ENCODE measurements at places on chromosomes 12 and 14.

DNA sequence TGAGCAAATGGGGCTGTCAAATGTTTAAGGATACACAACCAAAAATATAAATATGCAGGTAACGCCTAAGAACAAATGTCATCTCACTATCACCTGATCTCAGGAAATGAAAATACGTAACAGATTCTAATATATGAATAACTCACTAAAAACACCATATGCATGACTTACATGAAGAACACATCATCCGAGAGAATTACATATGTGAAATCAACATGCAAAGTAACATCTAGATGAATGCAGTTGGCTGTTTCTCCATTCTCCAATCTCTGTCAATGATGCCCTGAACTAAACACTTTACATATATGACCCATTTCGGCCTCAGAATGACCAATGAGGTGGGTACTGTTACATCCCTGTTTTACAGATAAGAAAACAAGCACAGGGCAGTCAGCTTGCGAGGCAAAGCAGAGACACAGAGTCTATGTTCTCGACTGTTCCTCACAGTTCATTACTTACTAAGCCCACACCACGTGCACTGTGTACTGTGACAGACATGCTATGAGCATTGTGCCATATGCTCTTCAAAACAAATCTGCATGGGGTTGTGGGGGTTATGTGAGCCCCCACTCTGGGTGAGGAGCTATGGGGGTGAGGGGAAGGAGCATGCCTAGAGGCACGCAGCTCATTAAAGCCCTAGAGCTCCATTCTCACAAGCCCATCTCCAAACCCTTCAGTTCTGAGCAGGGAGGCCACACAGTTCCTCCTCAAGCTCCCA is 42.6 kb downstream of the ZFYVE21 start:
- DNase-seq, result no peak

- DNase-seq, result no peak
Observed at GRCh38 chr14:24665440-24665991, 31.5 kb upstream of the GZMB start.

DNA sequence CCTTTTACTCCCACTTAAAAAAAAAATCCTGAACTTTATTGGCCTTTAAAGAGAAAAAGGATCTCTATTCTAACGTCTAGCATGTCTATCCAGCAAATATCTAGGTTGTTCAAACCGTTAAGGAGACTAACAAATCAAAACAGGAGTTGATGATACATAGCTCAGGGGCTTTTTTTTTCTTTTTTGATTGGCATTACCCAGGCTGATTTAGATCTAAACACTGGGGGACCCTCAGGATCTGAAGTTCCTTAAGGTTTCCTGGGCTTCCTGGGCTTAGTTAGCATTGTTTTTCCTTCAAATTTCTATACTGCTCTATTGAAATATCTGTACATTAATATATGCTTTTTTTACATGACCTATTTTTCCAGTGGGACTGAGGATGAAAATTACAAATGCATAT is 42.3 kb downstream of the EFCAB11 start:
- DNase-seq, result no peak

DNA sequence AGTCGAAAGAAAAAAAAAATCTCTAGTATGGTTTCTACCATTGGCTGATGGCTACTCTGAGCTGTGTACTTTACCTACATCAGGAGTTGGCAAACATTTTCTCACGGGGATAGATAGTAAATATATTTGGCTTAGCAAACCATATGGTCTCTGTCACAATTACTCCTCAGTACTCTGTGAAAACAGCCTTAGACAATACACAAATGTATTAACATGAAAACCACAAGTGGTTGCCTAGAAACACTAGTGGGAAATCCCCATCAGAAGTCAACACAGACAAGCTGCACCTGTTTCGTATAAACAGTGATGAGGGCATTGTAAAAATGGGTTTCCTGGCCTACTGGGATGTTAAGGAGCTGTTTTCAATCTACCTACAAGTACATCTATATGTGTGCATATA is 84.6 kb upstream of the NAV3 start:
- no peak for DNase-seq

DNA sequence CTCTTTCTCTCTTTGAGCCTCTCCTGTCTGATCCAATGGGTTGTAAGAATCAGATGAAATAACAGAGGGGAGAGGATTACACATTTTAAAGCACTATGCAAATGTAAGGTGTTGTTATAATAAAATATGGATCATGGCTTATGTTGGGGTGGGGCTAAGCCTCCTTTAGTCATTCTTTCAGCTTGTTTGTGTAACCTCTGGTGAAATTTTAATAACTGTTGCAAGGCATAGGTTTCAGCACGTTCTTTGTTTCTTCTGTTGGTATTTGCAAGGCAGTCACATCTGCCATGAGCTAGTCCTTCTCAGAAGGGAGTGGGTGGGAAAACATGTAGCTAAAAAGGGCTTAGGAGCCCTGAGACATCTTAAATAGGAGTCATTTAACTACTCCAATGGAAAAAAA is 74.8 kb upstream of the FRMD6 start:
- DNase-seq, result no peak

DNA sequence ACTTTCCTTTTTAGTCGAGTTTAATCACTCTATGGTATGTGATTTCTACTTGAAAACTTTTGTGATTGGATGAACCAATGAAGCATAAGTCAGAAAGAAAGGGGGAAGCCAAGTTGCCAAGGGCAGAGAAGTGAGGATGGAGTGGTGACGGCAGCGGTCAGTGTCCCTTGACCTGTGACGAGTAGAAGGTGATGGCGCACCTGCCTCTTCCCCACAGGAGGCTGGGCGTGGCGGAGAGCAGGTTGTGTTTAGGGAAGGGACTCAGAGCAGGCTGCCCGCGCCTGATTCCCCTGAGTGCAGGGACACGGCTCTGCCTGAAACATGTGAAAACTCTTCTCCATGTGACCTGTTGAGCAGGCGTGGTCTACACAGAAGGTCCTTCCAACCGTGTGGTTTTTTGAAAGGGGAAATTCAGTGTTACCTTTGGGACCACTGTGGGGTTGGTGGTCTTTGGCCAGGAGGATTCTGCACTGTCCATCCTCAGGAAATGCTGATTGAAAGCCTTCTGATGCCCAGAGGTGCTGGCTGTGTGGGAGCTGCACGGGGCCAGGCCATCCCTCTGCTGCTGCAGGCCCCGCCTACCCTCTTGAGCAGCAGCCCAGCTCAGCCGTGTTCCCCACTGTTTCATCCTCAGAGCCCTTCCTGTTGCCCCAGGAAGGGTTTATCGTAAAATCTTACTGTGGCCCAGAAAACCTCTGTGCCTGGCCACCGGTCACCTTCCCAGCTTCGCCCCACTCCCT is 23.5 kb upstream of the AMN start:
- no peak for DNase-seq

- no peak for DNase-seq
Observed at GRCh38 chr12:12393171-12393570, 36.3 kb downstream of the BORCS5 start.

DNA sequence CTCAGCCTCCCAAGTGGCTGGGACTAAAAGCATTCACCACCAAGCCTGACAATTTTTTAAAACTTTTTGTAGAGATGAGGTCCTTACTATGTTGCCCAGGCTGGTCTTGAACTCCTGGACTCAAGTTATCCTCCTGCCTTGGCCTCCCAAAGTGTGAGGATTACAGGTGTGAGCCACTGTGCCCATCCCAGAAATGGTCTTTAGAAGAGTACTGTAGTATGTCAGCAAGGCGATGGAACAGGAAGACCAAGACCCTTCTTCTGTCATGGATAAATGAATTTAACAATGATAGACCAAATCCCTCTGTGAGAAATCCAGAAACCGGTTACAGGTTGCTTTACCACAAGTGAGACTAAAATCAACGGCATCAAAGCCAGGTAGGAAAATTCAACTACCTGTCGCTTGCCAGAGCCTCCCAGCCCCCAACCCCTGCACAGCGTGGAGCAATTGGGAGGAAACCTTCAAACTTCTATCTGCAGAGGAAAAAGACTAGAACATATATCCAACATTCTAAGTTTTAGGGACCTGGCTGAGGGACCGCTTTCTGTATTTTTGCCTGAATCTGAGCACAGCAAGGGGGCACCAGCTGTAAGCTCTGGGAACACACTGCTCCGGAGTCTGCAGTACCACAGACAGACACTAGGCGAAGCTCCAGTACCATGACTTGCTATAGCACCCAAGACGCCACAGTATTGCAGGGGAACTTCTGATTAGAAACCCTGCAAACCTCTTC is 51.3 kb downstream of the CPSF6 start:
- peak; percentile 86 for DNase-seq

- no peak for DNase-seq
Observed at GRCh38 chr14:67852926-67853604, 33.5 kb downstream of the RAD51B start.

GRCh38 chr12:14576896-14577295 is 9.2 kb upstream of the PLBD1 start:
- DNase-seq, result no peak

DNA sequence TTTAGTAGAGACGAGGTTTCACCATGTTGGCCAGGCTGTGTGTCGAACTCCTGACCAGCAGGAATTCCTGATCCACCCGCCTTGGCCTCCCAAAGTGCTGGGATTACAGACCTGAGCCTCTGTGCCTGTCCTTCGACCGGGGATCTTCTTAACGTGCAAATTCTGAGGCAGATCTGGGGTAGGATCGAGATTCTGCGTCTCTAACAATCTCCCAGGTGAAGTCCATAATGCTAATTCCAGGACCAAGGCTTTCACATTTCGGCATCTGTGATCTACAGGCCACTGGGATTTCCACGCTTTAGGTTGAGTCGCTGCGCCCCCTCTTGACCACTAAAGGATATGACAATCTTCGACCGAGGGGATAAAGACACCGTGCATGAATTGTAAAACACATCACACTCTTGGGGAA is 24.8 kb downstream of the FOS start:
- DNase-seq, result peak; percentile 74

DNA sequence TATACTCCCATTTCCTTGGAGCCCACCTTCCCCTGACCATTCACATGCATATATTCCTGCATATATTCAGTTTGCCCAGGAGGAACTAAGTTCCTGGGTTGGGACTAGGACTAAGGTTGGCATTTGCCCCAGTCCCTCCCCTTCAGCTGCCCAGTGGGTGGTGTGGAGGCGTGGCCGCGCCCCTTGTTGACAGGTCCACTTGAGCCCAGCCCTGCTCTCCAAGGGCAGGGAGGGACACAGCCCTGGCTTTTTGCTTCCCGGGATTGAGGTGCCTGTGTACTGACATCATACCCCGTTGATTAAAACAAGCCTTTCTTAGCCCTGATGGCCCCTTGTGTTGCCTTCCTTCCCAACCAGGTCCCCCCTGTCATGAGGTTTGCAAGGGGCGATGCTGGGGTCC is 7.3 kb downstream of the ERBB3 start:
- DNase-seq, result no peak

DNA sequence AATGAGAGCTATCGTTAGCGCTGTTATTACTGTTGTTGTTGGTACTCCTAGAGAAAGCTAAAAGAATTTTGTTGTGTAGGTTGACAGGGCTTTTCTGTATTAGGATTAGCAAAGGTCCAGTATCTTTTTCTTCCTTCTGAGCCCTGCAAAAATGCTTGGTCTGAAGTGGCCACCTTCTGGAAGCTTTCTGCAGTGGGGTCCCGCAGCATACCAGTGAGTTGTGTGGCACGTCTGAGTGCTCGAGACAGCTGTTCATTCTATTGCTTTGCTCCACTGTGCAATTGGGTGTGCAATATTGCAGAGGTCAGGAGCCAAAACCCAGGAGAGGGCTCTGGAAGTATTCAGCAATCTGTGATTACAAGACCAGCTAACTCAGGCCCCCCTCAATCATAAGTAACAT is 57.1 kb downstream of the CCDC60 start:
- no peak for DNase-seq

DNA sequence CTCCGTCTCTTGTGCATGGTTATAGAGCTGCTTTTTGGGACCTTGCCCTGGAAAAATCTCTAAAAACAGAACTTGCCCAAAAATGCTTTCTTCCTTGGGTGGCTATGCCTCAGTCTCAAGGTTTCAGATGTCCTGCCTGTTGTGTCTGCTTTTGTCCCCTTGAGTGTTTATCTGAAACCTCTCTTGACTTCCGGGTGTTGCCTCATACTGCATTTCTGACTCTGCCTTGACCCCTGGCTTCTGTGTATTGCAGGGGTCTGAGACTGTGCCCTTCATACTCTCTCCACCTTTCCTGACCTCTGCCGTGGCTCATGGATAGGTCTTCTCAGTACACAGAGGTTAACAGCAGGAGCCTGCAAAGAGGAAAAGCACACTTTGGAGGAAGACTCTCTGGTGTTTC is 124.8 kb upstream of the NTF3 start:
- no peak for DNase-seq

DNA sequence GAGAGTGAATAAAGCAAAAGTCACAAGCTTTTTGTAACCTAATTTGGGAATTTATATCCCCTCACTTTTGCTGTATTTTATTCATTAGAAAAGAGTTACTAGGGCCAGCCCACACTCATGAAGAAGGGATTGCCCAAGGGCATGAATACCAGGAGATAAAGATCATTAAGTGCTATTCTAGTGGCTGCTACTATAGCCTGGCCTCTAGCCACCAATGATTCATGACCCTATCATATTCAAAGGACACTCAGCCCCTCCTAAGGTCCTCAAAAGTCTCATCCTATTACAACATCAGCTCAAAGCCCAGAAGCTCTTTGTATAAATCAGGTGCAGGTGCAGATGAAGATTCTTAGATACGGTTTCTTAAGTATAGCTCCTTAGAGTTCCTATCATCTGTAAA is 518.1 kb downstream of the TRHDE start:
- no peak for DNase-seq

DNA sequence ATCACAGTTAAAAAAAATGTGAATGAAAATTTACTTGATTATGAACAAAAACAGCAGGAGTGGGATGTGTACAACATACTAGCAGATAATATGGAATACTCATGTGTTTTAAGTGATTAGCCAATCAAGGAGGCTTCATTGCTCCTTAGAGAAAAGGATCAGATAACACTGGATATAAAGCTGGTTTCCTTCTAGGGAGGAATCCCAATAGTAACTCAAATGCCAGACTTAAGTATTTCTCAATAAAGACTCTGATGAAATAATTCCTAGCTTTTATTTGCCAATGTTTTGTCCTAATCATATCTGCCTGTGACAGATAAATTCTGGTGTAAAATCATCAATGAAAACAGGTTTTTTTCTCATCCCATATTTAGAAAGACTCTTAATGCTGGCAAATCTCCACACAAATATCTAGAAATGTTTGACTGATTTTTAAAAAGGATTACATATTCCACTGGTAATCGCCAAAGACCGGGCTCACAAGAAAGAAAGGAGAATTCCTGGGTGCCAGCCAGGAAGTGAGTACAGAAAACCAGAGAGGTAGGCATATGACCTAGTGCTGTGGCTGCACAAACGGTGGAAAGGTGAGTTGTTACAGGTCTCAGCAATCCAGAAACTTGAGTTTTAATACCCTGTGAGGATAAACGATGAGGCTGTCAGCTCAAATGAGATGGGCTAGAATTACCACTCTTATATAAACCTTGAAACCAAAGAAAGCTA is 108.6 kb upstream of the TTC7B start:
- DNase-seq, result no peak

DNA sequence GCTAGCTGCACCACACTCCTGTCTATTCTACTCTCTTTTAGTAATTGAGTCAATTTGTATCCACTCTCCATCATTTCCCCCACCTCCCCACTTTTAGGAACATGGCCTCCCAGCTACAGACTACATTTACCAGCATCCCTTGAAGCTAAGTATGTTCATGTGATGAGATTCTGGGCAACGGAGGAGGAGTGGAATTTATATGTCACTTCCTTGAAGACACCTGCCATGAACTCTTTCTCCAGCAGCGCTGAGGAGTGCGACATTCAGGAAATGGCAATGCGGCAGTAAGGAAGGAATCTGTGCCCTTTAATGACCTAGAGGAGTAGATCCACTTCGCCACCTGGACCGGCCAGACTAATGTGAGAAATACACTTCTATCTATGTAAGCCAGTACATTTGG is 243.7 kb upstream of the DIO2 start:
- DNase-seq, result no peak
